Cortex of kidney (tissue), 1 donor: ENCODE measurements at places on chromosomes 7 and 10.

GRCh38 chr10:123577921-123578461 is 88.2 kb upstream of the GPR26 start:
- no peak for DNase-seq

DNA sequence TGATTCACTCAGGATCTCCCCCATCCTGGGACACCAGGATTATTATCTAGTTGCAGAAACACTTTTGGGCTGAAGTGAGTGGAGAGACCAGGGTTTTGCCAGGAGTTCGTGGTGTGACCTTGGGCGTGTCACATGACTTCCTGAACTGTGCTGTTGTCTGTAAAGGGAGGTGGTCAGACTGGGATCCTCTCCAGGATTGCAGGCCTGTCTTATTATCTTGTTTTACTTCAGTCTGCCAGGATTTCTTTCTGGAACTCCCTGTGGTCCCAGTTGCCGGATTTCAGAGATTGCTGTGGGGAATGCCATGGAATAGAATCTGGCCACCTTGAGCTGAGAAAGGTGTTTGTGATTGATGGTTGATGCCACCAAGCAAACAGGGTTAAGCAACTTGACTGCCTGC is 35.8 kb downstream of the CRCP start:
- DNase-seq: no peak

DNA sequence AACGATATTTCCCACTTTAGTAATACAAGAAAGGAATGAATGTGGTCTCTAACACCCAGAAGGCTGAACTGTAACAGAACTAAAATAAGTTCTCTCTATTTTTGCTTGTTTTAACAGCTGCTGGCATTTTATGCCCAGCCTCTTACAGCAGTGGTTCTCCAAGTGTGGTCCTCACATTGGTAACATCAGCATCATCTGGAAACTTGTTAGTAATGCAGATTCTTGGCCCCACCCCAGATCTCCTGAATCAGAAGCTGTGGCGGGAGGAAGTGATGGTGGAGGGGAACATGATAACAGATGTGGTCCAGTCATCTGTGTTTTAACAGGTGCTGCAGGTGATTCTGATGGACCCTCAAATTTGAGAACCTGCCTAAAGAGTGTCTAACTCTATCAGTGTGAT is 170.1 kb downstream of the TMEM26 start:
- DNase-seq: no peak

GRCh38 chr10:117544711-117545140 is 2.2 kb downstream of the EMX2 start:
- no peak for DNase-seq

GRCh38 chr7:113392421-113392820 is 274.1 kb upstream of the SMIM30 start:
- DNase-seq: no peak

- DNase-seq: no peak
These were observed 213.4 kb downstream of the GALNT17 start for GRCh38 chr7:71345117-71345884.

GRCh38 chr10:29157321-29157720 is 131.5 kb upstream of the LYZL1 start:
- DNase-seq: no peak

DNA sequence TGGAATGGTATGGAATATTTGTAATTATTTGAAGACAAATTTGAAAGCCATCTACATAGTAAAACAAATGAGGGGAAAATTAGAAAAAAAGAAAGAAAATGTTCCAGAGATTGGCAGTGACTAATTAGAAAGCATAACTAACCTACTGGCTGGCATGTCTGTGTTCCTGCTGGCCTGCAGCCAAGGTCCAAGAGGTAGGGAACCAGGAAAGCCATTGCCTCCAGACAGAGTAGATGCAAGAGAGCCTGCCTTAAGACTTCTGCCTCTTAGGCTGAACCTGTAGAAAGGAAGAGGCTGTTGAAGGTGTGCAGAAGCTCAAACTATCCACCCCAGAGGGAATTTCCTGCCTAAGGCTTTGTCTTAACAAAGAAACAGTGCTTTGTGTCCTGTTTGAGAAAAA is 982.0 kb downstream of the SORCS1 start:
- DNase-seq: no peak

- DNase-seq: no peak
These were observed 111.4 kb downstream of the COL28A1 start for GRCh38 chr7:7424151-7424873.

DNA sequence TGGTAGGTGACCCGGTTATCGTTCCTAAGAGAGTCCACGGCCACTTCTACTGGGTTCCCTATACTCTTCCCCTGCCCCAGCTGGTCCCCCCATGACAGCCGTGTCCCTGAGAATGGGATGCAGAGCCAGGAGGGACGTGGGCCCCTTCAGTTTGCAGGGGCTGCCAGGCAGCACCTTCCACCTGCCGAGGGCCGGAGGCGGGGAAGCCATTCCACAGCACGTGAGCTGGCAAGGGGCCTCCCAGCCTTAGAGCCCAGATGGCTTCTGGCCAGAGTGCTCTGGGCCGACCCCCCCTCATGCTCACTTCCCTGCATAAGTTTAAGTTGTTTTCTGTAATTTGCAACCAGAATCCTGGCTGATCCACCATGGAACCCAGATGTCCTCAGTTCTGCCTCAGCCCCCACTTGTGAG is 39.0 kb downstream of the DIP2C start:
- no peak for DNase-seq

DNA sequence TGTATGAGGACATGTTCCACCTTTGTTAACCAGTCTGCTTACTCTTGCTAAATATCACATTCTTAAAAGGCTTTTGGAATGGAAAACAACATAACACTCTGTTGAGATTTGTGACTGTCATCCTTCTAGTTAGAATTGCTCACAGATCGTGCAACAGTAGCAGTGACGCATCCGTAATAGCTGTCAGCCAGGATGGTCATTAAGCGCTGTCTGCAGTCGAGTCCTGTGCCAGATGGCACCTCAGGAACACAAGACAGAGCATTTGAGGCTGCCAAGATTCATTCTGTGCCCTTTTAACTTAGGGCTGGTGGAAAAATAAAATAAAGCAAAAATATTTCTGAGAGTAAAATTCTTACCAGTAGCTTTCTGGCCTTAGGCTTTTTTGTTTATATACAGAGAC is 348.6 kb downstream of the ANKRD7 start:
- no peak for DNase-seq

DNA sequence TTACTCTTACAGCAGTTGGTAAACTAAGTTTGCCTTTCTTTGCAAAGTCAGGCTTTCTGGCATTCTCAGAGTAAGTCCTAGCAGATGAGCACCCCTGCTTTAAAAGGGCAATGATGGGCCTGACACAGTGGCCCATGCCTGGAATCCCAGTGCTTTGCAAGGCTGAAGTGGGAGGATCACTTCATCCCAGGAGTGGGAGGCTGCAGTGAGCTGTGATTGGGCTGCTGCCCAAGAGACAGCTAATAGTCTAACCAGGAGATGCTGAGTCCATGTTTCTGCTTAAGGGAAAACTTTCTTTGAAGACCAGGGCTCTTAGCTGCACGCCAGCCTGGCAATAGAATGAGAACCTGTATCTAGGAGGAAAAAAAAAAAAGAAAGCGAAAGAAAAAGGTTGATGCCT is 100.2 kb upstream of the MPP7 start:
- DNase-seq: no peak

DNA sequence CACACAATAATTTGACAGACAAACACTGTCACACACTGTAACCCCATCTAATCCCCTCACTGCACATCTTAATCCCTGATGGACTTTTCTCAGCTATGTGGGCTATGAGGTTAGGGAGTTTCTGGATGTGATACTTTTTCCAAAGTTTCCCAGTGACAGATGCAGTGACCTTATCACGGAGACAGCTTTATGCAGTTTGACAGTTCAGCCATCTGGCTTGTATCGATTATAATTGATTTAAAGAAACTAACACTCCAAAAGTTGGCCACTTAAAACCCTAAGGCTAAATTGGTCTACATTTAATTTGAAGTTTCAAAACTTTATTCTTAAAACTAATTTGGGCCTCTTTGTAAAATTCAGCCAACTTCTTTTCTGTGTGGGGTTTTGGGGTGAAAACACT is 196.7 kb downstream of the SDK1 start:
- DNase-seq: no peak

GRCh38 chr10:86003201-86003621 is 363.4 kb downstream of the GRID1 start:
- no peak for DNase-seq

- no peak for DNase-seq
These were observed 32.1 kb downstream of the JCAD start for GRCh38 chr10:30027057-30028005.

DNA sequence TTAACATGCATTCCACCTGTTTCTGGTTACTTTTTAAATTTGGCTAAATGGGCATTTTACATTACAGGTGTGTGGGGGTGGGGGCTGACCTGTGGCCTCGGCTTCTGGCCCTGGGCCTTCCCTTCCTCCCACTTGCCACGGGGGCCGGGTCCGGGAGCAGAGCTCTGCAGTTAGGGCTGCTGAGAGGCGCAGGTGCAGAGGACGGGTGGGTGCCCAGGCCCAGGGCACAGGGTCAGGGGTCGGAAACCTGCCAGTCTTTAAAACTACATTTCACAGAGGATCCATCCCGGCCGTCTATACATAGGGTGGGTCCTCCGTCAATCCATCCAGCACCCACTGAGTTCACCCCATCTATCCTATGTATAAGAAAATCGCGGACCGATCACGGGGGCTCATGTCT is 106.5 kb upstream of the INSIG1 start:
- no peak for DNase-seq

DNA sequence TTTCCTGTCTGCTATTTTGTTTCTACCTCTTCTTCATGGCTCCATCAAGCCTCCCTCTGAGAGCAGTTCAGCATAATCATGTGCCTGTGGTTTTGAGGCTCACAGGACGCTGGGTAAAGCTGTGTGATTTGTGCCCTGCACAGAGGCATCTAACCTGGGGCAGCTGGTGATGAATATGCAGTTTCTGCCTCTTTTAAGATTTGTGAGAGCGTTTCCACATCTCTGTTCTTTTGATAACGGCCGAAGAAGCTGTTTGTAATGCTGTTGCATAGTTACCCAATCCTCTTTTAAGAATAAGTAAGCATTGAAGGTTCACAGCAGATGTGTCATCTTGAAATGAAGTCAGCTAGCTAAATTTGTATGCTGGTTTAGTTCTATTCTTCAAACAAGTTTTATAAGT is 45.2 kb downstream of the PNLIPRP3 start:
- DNase-seq: no peak

DNA sequence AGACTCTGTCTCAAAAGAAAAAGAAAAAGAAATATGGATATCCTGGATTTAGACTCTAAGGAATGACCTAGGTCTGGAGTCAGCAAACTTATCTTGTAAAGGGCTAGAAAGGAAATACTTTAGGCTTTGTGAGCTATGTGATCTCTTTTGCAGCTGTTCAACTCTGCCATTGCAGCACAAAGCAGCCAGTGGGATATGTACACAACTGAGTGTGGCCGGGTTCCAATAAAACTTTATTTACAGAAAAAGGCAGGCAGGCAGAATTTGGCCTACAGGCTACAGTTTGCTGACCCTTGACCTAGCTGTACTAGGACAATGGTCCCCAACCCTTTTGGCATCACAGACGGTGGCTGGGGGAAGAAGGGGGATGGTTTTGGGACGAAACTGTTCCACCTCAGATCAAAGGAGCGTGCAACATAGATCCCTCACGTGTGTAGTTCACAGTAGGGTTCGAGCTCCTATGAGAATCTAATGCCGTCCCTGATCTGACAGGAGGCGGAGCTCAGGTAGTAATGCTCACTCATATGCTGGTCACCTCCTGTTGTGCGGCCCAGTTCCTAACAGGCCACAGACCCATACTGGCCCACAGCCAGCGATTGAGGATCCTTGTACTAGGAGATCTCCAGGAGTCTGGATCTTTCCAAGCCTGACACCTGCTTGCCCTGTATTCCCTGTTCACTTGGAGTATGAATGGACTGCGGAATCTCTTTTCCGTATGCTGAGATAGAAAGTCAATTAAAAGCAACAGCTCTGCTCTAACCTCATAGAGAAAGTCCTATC is 63.0 kb downstream of the CUL1 start:
- DNase-seq: no peak

DNA sequence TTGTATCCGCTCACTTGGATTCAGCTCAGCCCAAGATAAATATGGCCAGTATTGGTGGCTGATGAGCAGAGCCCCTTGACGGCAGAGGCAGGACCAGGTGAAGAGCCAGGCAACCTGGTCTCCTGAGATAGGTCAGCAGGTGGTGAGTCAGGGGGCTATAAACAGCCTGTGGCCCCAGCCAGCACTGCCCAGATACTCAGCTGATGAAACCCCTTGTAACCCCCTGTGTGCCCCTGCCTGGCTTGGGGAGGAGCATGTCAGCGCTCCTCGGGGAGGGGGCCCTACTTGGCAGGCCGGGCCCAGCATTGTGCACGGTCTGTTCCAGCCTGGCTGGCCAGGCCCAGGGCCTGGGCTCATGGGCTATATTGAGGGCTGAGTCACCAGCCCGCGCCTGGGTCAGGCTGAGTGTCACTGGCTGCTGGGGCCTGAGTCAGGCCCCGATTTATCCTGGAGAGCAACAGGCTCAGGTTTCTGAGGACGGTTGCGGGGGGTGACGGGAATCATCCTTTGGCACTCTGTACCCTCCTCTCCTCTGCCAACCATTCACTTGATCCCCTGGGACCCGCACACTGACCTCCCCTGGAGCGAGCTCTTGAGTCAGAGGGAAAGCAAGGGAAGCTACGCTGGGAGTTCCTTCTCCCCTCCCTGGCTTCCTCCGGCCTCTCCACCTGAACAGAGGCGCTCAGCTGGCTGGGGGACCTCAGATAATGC is 2.8 kb upstream of the FLNC start:
- DNase-seq: no peak

- no peak for DNase-seq
These were observed 3.1 kb upstream of the HOXA9 start for GRCh38 chr7:27168265-27168947.

- no peak for DNase-seq
These were observed 26.5 kb downstream of the CAPZA2 start for GRCh38 chr7:116888895-116889294.

GRCh38 chr10:7887174-7887816 is 69.0 kb downstream of the TAF3 start:
- DNase-seq: no peak

DNA sequence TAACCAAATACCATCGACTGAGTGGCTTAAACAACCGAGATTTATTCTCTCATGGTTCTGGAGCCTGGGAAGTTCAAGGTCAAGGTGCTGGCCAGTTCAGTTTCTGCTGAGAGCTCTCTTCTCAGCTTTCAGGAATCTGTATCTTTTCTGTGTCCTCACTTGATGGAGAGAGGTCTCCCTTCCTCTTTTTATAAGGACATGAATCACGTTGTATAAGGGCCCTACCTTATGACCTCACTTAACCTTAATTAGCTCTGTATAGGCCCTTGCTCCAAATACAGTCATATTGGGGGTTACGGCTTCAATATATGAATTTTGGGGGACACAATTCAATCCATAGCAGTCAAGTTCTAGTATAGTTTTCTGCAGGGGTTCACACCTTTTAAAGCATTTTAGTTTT is 135.2 kb upstream of the ADO start:
- DNase-seq: no peak

DNA sequence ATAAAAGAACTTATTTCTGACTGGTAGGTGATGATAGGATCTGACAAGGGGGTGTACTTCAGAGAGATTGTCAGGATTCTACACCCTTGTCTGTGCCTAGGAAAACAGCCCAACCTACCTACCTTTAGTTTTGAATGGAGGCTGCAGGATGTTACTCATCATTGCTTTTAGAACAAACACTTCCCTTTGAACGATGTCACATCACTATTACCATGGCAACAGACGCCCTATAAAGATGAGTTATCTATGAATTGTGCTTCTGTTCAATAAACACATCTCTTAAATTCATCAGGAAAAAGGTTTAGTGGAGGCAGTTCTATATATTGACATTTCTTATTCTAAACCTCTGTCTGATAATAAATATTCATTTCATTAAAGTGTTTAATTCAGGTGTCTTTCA is 362.4 kb downstream of the CNTNAP2 start:
- DNase-seq: no peak
